Skin of body (tissue), 3 donors: ENCODE measurements at places on chromosomes 11 and 22. TPM values are rescaled to one million over a fixed set of nuclear protein-coding genes. Genes with fewer than 3 reads are reported as not detected.

DNA sequence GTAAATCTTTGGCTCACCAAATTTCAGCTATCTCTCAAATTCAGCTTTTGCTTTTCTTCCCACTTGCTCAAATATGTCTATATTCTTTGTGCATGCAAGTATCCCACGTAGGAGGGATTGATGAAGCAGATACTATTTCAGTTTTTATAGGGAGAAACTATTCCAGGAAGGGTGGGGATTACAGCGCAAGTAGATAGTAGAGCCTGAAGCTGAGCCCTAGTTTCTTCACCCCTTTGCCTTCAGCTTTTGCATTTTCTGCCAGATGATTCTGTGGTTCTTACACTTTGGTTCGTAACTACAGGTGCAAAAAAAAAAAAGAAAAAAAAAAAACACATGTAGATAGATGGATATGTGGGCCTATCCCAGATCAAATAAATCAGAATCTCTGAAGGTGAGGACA lies 3.1 kb upstream of the ACP2 start:
- no peak for DNase-seq

DNA sequence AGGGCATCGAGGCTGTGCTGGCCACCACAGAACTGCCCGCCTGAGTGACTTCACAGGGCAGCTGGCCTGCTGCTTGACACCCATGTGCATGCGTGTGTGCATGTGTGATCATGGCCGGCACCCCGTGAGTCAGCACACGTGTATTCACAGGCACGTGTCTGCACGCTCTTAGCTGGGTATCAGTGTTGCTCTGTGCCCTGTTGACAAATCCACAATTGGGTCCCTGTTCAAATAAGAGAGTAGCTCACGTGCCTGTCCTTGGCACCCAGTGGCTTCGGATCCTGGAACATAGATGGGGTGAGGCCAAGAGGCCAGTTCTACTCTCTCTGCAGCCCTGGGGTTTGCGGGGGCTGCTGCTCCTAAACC lies 14.0 kb downstream of the B3GAT1 start:
- DNase-seq = no peak

The STK33 gene
- total RNA-seq = 0.69 TPM

GRCh38 chr11:96817482-96818399 lies 427.9 kb downstream of the JRKL start:
- no peak for DNase-seq

The SEC14L6 gene
- 18.4 TPM for total RNA-seq

The LRRN4CL gene
- 12.7 TPM for total RNA-seq

DNA sequence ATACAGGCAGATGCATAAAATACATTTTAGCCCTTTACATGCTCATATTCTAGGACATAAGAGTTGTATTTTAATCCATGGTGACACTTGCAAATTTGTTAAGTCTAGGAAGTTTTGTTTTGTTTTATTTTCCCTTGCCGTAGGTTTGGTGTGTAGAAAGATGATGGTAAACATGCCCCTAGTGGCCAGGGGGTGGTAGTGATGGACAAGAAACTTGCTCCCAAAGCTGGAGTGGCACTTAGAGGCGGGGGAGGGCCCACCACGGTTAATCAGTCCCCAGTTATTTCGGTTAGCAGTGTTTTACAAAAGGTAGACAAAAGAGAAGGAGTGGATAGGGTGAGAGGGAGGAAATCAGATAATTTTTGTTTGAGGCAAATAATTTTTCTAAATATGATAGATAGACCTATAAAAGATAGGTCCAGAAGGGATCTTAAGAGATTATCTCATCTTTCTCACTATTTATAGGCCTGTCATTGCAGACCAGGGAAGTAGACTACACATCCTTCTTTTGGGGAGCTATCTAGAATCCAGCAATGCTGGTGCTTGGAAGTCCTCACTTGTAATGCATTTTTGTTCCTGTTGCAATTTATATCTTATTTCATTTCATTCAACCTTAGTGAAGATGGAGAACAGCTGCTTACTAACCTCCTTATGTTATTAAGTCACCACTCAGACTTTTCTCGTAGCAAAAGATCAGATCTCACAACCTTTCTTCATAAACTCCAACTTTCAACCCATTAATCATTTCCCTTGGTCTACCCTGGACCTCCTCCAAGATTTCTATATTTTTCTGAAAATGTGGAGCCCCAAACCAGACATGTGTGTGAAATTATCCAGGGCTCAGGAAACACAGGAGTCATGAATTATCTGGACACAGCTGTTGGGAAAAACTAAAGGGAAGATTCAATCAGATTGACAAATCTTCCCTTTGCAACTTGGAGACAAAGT lies 5.9 kb upstream of the BDNF start:
- no peak for DNase-seq

The ANKRD49 gene
- total RNA-seq = 12.7 TPM
